Hypothalamus (tissue), 51 donors: ENCODE measurements at places on chromosomes 3 and 15.

DNA sequence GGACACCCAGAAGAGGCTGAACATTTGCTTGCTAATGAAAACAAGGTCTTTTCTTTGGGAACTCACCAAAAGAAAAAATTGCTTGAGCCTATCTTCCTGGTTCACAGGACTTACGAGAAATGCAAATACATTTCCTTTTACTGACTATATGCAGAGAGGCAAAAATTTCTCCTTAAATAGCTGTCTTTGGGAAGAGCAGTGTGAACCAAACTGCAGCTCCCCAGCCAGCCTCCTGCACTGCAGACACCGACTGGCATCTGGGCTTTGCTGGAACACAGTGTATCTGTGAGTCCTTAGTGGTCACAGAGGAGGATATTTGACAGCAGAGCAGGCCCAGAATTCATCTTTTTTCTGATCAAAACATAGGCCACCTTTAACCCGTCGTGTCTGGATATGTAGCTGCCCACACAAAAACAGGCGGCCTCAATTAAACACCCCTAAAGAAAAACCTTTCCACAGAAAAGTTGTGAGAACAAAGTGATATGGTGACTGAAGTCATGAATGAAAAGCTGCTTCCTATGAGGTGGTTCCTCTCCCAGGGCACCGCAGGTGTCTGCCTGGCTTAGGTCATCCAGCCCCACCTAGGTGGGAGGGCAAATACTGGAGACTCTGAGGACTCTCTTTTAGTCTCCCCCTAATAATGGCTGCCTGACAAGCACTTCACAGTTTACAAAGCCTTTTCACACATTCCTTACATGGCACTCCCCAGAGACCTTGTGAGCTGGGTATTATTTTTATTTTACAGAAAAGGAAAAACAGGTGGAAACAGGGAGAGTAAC lies 46.1 kb upstream of the TMEM158 start:
- DNase-seq, result no peak

DNA sequence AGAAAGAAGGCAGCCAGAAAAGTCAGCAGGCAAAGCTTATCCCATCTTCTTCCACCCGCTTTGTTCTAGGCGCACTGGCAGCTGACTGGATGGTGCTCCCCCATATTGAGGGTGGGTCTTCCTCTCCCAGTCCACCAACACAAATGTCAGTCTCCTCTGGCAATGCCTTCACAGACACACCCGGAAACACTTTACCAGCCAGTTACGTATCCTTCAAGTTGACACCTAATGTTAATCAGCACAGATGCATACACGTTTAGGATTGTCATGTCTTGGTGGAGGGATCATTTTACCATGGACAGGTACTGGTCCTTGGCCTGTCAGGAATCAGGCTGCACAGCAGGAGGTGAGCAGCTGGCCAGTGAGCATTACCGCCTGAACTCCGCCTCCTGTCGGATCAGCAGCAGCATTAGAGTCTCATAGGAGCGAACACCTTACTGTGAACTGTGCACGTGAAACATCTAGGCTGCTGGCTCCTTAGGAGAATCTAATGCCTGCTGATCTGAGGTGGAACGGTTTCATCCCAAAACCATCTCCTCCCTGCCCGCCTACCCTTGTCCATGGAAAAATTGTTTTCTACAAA lies 59.1 kb upstream of the PYDC2 start:
- DNase-seq, result no peak

GRCh38 chr3:16998236-16998923 lies 113.6 kb downstream of the PLCL2 start:
- DNase-seq, result no peak

GRCh38 chr3:154955907-154956533 lies 124.1 kb upstream of the MME start:
- DNase-seq, result no peak

- DNase-seq, result no peak
Observed at GRCh38 chr3:58047826-58048225, 39.6 kb downstream of the FLNB start.

DNA sequence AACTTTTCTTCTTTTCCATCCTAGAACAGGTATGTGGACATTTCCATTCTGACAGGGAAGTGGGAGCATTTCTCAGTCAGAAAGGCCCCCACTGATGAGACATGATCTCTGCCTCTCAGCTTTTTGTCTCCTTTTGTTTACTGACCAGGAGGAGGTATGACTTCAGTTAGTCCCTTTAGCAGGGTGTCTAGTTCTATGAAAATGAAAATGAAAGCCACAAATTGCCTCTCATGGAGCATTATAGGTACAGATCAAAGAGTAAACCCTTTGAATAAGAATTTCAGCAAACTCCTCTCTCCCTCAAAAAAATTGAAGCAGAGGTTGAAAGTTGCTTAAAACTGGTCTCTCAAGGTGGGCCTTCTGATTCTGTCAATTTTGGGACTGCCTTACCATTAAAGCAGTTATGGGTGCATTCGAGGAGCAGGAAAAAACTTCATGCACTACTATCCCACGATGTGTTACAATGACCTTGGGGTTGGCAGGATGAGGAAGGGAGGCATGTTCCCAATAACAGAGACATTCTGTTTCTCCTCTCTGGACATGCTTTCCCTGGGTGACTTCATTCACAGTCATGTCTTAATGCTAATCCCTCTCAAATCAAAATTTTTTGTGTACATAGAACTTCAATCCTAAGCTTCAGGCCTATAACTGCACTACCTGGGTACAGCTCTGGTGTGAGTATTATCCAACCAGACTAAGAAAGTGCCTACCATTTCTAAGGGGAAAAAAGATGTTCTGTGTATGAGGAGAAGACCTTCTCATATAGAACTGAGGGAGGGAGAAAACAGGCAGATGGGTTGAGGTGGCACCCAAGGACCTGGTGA lies 50.6 kb upstream of the TBC1D23 start:
- DNase-seq, result no peak

DNA sequence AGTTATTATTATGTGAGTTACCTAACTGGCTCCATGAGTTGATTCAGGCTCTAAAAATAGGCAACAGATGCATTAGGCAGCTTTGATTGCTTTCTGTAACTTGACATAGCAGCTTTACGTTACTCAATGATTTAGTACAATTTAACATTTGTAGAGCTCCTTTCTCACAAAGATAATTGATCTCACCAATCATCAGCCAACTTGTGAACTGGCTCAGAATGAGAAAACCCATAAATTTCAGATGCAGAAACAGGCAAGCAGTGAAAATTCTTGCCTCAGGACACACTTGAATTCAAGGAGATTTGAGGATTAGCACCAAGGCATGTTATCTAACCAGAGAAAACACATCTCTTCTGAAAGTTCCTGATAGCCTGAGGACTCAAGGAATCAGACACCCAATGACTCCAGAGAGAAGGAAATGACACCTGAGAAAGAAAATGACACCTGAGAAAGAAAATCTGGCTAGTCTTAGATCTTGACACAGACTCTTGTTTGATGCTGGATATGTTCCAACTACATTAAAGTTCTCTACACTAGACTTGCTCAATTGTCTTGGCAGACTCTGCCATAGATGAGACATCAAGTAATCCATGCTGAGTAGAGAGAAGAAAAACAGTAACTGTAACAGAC lies 315.1 kb upstream of the CBLB start:
- no peak for DNase-seq

DNA sequence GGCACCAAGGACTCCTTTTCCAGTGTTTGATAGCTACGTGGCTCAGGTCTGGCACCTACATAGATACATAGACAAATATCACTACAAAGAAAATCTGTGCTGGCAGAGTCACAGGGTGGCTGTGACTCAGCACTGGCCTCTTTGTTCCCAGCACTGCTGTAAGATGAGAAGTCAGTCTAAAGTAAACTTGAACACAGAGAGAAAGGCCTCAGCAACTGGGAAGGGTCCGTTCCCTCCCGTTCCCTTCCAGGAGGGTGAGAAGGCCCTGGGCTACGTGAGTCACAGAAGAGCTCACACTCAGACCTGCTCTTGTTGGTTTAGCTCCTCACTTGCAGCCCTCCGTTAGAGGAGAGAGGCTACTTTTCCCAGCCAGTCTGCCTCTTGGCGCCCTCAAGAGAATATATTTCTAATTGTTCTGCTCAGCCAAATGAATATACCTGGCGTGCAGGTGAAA lies 23.1 kb downstream of the ANXA2 start:
- no peak for DNase-seq

GRCh38 chr3:100072326-100073048 lies 41.8 kb downstream of the FILIP1L start:
- DNase-seq, result no peak

DNA sequence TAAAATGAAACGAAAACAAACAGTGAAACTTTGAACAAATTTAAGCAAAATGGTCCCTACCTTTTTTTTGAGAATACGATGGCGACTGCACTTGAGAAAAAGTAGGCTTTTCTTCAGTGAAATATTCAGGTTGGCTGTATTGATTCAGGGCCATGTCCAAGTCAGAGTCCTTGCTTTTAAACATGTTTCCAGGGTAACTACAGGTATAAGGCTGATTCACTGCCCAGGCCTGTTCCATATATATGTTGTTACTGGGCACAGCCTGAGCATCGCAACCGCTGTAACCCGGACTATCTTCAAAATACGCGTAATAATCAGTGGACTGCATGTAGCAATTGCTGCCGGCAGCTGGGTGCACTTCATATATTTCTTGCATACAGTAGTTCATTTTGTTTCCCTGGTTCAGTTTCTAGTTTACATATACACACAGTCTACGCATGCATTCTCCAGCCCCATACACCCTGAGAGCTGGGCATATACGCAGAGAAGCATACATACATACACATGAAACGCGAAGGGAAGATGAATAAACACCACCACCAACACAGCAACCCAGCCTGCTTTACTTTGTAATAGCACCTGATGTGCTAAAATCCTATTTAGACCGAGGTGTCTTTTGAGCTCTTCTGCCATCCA lies 220.0 kb downstream of the NR1D2 start:
- DNase-seq, result no peak

DNA sequence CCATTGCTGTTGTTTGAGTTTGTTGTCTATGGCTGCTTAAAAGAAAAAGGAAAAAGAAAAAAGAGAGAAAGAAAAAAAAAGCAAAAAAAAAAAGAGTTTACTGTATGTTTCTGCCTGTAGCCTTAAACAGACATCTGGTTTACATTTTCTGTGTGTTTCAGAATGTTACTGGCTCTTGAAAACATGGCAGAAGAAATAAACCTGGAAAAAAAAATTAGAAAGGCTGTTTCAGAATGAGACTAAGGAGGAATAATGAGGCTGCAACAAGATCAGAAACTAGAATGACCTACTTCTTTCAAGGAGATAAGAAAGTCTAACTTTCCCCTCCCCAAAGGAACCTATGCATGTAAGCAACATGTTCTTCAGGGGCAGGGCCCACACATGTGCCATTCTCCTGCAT lies 292.1 kb downstream of the DIPK2A start:
- DNase-seq, result no peak

DNA sequence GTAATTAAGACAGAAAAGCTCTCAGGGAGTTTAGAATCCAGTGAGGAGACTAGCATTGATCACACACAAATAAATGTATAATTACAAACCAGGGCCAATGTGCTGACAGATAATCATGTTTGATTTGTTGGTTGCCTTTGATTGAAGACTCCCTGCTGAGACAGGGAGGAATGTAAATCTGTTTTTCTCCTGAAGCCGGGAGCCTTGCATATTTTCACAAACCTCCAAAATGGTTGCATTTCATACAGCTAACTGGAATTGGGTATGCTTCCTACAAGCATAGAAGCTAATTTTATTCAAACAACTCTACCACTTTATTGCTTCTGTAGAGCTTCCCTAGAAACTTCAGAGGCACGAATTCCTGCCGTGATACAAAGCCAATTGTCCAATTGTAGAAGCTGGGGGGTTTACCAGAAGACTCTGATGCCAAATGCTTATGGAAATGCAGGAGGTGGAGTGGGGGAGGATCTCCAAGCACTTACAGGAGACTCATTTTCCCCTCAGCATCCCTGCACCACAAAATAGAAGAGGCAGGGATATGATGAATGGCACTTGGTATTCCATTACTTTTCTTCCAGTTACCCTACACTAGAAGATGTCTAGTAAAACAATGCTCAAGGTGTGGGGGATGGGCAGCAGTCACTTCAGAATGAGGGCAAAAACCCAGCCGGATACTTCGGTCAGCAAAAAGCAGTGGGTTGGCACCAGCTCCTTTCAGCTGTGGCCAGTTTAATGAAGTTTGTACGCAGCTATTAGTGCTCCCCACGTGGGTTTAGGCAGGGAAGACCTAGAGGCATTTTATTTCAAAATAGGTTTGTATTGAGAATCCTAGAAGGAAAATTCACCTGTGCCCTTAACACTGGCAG lies 11.4 kb upstream of the MEX3B start:
- no peak for DNase-seq

- no peak for DNase-seq
Observed at GRCh38 chr3:32794487-32795308, 23.1 kb upstream of the TRIM71 start.
